ENCODE measurements at places on chromosomes 7 and 10. TPM values are rescaled to one million over a fixed set of nuclear protein-coding genes. Genes with fewer than 3 reads are reported as not detected.

GRCh38 chr7:47405921-47406800 lies 175.8 kb downstream of the TNS3 start:
- DNase-seq, result no peak

DNA sequence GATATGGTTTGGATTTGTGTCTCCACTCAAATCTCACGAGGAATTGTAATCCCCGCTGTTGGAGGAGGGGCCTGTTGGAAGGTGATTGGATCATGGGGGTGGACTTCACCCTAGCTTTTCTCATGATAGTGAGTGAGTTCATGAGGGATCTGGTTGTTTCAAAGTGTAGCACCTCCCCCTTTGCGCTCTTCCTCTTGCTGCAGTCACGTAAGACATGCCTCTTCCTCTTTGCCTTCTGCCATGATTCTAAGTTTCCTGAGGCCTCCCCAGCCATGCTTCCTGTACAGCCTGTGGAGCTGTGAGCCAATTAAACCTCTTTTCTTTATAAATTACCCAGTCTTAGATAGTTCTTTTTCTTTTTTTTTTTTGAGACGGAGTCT lies 17.1 kb downstream of the CDNF start:
- DNase-seq, result no peak

DNA sequence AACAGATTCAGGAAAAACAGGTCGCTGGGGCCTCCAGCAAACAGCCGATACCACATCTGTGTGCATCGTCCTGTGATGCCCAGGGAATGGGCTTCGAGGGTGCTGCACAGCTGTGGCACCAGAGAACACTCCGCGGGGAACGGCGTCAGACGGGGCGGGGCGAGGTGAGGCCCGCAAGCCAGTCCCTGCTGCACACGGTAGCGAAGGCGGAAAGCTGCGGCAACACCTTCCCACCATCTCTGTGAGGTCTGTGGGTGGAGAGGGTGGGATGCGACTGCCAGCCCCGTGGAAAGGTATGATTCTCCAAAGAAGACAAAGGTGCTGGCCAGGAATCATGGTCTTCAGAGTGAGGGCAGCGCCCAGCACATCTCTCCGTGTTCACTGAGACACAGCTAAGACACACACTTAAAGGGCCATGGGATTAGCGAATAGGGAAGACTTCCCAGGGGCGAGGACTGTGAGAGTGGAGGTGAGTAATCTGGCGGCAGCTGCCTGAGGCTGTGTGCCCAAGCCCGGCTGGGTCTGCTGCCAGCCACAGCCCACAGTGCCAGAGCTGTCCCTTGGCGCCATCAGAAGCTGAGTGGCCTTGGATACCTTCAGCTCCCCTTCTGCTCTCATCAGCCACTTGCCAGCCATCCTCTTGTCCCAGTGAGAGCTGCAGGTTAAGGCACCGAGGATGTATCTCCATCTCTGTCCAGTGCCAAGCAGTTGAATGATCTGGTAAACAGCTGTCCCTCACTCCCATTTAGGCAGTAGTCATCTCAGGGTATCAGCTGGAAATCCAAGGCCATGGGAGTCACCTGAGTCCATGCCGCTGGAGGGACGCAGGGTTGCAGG lies 17.6 kb downstream of the PRKAG2 start:
- no peak for DNase-seq

DNA sequence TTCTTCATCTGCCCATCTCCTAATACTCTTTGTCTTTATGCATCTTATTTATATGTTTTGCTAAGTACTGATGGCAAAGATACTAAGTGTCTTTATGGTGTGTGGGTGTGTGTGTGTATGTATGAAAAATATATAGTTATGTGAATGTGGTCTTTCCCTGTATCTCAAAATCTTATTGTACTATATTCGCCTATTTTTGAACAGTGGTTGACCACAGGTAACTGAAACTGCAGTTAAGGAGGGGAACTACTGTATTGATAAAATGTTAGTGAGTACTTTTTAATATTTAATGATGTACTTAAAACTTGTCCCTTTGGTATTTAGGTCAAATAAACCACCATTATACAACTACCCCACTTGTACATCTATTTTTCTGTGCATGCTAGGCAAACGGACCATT lies 85.9 kb downstream of the ADD3 start:
- DNase-seq, result no peak

DNA sequence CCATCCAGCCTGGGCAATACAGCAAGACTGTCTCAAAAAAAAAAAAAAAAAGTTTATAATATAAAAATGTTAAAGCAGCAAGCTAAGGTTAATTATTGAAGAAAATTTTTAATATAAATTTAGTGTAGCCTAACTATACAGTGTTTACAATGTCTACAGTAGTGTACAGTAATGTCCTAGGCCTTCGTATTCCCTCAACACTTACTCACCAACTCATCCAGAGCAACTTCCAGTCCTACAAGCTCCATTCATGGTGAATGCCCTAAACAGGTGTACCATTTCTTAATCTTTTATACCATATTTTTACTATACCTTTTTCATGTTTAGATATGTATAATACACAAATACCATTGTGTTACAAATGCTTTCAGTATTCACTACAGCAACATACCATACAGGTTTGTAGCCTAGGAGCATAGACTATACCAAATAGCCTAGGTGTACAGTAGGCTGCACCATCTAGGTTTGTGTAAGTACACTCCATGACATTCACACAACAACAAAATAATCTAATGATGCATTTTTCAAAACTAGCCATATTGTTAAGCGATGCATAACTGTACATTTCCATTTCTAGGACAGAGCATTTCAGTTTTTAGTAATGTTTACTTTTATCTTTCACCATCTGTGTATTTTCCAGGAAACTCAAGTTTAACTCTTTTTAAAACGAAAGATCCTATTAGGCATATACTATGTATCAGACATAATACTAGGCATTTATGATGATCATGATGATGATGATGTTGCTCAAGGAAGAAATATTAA lies 43.3 kb downstream of the CNOT4 start:
- no peak for DNase-seq

DNA sequence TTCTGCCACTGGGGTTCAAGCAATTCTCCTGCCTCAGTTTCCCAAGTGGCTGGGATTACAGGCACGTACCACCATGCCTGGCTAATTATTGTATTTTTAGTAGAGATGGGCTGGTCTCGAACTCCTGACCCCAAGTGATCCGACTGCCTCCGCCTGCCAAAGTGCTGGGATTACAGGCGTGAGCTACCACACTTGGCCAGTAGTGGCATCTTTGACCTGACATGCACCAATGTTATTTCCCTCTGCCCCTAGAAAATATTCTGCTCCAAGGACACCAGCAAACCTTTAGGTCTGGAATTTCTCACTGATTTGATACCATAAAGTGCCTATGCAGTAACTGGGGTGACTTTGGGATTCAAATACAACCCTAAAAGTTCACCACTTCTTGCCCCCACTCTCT lies 179.4 kb downstream of the ARID5B start:
- DNase-seq, result no peak

- no peak for DNase-seq
Measured at GRCh38 chr7:77982926-77983550, 184.5 kb downstream of the PHTF2 start.

DNA sequence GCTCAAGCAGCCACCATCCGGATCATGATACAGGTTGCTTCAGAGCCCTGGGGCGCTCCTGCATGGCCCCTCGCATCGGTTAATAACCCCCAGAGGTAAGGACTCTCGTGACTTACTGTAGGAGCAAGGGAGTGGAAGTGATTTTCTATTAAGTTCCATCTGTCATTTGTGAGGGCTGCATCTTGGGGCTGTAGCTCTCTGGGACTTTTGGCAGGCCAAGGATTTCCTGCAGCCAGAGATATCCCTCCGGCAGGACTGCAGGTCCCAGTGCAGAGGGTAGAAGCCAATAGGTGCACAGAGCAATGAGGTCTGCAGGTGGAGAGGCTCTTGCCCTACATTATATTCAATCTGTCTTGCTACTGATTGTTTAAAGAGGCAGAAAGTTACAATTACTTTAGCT lies 356.8 kb upstream of the ADARB2 start:
- no peak for DNase-seq

DNA sequence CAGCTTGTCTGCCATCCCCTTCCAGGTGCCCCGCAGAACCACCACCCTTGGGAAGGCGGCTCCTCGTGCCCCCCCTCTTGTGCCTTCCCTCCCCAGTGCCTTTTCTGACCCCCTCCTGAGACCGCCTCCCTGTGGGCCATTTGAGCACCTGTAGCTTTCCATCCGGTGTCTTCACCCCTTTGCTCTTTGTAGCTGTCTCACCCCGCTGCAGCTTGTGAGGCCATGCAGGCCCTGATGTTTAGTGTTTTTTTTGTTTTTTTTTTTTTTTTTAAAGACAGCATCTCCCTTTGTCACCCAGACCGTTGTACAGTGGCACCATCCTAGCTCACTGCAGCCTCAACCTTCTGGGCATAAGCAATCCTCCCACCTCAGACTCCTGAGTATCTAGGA lies 52.5 kb downstream of the CUX1 start:
- no peak for DNase-seq

DNA sequence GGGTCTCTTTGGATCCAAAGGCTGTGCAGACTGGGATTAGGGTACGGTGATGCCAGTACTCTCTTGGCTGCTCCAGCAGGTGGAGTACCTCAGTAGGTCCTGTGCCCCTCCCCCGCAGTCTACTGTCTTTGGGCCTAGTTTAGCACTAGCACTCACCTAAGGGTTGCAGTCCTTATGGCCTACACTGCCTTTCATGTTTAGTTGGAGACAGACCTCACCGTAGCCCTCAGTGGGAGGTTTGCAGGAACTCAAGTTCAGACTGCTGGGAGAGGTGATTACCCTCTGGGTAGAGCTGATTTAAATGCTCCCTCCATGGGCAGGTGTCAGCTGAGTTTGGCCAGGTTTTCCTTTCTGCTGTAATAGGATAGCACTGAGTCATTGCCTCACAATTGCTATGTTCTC lies 210.8 kb upstream of the TMEM196 start:
- peak; percentile 46 for DNase-seq

- DNase-seq, result no peak
Measured at GRCh38 chr7:87267239-87267900, 47.8 kb upstream of the TMEM243 start.

GRCh38 chr10:125843603-125844329 lies 20.4 kb downstream of the BCCIP start:
- no peak for DNase-seq

DNA sequence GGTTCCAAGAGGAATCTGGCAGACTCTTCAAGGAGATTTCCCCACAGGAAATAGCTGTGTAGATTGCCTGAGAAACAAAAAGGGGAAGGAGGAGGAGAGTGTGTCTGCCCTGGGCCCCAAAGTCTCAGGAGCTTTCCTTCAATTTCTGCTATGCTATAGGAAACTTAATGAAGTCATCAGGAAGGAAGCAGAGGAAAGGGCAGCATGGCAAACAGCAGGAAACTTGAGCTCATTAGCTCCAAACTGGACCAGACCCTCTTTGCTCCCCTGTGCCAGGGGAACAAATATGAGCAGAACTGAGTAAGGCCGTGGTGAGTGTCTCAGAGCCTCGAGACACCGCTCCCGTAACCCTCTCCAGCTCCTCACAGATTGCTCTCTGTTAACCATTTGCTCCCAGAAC lies 4.8 kb upstream of the KCNIP2 start:
- no peak for DNase-seq

DNA sequence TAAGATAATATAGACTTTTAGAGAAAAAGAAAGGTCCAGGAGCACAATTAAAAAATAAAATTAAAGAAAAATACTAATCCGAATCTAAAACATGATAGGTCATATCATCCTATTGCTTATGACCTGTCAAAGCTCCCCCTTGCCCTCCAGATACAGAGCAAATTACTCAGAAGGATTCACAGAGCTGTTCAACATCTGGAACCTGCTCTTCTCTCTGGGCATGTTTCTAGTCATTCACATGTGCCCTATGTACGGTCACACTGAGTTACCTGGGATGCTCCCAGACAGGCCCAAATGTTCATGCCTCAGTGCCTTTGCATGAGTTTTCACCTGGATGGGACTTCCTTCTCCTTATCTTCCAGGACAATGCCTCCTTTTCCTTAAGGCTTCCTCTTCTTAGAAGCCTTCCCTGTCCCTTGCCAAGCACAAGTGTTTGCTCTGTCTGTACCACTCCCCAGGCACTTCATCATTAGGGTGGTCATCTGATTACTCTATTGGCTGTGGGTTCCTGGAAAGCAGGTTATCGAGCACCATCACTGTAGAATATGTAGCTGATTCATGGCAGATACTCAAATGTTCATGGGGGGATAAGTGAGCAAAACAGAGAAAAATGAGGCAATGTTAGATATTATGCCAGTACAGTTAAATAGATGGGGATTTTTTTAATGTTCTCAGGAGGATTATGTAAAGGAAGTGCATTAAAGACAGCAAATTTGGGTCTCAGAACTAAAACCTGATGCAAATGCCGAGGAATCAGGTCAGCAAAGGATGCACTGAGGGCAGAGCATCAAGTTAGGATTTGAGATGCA lies 12.0 kb upstream of the AOAH start:
- no peak for DNase-seq

DNA sequence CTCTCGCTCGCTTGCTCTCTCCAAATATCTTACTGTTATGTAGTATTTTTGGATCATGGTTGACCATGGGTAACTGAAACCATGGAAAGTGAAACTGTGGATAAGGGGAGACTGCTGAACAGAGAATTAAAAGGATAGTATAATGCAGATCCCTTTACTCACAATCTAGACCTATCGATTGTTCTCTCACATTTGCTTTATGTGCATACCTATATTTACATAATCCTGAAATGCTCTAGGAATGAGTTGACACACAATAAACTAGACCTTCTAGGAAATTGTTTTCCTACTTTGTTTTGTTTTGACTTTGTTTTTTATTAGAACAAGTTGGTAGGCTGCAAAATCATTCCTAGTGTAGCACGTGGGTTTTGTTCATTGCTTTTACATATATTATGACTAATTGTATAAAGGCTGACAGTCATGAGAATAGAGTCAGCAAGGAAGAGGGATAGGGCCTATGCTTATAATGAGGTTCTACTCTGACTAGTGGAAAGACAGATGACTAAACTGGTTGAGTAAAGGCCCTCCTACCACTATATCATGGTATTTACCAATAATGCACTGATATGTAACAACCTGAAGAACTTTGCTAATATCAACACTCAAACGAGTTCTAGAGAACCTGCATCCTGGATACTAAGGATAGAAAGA lies 175.3 kb upstream of the TARP start:
- no peak for DNase-seq

DNA sequence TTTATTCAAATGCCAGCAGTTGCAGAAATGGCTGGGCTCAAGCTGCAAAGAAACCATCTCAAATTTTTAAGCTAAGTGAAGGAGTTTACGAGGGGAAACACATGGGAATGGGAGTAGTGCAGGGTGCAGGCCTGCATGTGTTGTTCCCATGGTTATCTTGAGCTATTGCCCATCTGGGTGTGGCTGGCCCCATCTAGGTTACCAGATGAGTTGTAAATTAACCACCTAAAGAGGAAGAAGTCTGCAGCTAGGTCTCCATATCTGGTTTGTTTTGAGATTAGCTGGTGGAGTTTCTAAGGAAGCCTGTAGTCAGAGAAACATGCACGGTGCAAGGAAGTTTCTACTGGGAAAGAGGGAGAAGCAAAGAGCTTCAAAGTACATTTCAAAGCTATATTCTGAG lies 23.3 kb upstream of the STEAP2 start:
- no peak for DNase-seq

The SDK1 gene
- total RNA-seq, result 4.4 TPM

The NPC1L1 gene
- total RNA-seq, result not detected

The LIPK gene
- not detected for total RNA-seq

The GNAT3 gene
- total RNA-seq, result not detected

The C10orf95 gene
- not detected for total RNA-seq

The UPK3B gene
- total RNA-seq, result not detected

The C7orf33 gene
- not detected for total RNA-seq

The NRP1 gene
- total RNA-seq, result 1.9 TPM

The HUS1 gene
- 48.7 TPM for total RNA-seq

The CCSER2 gene
- 24.0 TPM for total RNA-seq

The SPOCK2 gene
- total RNA-seq, result 3.2 TPM

Data from neural progenitor cell (in vitro differentiated cells).